ENCODE measurements at places on chromosomes 5 and 9.

GRCh38 chr9:108283696-108284095 is 572.1 kb downstream of the ACTL7B start:
- no peak for DNase-seq

DNA sequence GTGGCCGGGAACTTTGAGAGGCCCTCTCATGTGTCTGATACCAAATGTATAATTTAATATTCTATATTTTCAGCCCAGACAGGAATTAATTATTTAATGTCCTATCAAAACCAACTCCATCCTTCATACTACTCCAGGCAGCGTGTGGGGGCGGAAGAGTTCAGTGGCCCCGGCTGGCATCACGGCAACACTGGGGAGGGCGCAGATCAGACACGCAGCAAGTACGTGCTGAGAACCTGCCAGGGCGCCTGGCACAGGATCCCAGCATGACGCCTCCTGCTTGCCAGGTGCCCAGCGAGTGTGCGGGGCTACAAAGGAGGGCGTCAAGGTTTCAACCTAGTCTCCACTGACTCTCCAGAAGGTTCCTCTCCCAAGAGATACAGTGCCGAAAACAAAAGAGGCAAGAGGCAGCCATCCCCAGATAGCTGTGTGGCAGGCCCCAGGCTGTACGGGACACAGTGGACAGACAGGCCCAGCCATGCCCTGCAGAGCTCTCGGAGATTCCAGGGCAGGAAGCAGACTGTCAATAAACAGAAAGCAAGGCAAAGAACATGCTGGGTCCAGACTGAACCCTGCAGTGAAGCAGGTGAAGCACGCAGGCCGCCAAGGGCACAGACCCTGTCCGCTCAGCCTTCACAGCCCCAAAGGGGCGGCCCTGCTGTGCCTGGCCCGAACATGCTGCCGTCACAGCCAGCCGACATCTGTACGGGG is 110.3 kb downstream of the VAV2 start:
- no peak for DNase-seq

- no peak for DNase-seq
Observed at GRCh38 chr9:134875371-134875770, 5.2 kb upstream of the FCN2 start.

DNA sequence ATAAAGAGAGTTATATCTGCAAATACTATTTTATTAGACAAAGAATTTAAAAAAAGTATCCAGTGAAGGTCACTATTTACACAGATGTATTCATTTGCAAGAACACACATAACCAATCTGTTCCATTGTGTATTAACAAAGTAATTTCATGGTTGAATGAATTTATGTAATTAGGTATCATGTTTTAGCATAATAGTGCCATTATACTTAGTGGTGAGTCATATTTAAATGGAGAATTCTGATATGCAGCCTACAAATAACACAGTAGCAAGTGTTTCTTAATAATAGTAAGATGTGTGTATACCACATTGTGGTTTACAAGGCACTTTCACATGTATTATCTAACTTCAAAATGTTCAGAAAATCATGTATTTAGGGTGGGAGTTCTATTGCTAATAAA is 1028.5 kb upstream of the ACO1 start:
- no peak for DNase-seq

GRCh38 chr5:20618340-20618739 is 630.3 kb upstream of the CDH18 start:
- no peak for DNase-seq

DNA sequence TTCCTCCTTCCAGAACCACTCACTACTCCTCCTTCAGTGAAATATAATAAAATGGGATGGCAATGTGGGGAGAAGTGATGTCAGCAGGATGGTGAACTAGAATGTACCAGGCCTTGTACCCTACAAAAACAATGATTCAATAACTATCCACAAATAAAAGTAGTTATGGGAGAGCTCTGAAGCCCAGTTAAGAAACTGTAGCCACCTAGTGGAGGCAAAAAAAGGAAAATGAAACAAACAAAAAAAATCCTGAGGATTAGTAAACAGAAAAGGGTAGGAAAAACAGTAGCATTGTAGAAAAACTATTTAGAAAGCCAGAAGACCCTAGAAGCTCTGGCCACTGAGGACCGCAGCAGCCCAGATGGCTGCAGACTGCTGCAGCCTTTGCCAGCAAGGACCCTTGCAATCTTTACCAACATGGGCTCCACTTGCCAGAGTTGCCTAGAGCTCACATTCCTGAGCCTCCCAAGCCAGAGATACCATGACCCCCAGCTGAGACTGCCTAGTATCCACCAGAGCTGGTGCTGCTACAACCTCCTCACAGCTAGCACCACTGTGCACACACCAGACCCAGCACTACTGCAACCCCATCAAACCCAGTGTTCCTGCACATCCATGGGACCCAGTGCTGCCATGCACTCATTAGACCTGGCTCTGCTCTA is 259.7 kb upstream of the MSX2 start:
- DNase-seq: no peak

- no peak for DNase-seq
Observed at GRCh38 chr9:93622691-93623090, 46.3 kb downstream of the PHF2 start.

All from activated CD4-positive, alpha-beta T cell treated with anti-CD3 and anti-CD28 coated beads for 4 hours (primary cell).